ENCODE measurements at places on chromosomes 12 and 14.

DNA sequence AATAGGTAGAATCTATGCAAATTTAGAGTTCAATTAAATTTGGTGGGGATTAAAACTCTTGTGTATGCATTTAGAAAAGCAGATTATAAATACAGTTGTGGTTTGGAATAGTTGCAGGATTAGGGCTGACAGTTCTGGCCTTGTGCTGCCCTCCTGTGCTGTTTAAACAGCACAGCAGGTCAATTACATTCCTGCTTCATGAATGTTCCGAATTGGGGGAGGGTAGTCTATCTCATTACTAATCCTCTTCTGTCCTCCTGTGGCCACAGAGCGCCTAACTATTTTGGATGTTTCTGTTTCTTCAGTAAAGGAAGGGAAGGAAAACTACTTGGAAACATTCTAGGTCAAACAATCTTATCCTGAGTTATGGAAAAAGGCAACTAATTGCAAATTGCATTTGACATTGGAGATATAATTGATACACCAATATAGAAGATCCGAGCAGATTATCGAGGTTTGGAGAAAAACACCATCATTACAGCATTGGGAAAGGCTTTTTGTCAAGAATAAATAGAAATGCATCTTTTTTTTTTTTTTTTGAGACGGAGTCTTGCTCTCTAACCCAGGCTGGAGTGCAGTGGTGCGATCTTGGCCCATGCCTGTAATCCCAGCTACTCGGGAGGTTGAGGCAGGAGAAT, 8.7 kb upstream of the GPR19 start:
- DNase-seq: no peak

- DNase-seq: no peak
Measured at GRCh38 chr14:87888136-87888999, 104.6 kb downstream of the GALC start.

DNA sequence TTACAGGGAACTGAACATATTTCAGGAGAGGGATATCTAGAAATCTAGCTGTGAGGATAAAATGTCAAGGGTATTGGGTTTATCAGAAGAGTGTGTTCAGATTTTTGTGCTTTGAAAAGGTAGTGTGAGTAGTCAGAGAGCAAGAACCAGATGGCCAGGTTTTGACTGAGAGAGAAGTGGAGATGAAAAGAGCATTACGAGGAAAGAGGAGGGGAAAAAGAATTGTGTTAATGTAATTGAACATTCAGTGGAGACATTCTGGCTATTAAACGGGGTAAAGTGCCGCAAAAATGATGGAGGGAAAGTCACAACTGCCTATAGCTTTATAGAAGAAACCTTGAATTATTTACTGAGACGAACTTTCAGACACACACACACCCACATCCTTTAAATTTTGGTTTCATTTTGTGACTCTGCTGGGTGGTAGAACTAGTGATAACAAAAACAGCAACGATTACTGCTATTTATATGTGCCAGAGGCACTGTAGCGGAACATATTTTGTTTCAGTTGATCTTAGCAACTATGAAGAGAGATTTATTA, 213.6 kb downstream of the ERC1 start:
- DNase-seq: no peak

DNA sequence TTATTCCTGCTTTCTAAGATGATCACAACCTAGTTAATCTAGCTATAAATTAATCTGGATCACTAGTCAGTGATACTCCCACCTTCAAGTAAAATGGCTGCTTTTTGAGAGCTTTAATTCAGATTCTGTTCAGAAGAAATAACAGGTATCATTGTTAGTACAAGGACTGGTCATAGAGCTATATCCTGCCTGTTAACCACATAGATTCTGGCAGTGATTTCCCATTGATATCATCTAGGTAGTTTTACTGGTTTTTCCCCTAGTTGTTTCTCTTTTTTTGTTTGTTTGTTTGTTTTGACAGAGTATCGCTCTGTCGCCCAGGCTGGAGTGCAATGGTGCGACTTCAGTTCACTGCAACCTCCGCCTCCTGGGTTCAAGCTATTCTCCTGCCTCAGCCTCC, 39.0 kb upstream of the HIF1A start:
- DNase-seq: no peak

DNA sequence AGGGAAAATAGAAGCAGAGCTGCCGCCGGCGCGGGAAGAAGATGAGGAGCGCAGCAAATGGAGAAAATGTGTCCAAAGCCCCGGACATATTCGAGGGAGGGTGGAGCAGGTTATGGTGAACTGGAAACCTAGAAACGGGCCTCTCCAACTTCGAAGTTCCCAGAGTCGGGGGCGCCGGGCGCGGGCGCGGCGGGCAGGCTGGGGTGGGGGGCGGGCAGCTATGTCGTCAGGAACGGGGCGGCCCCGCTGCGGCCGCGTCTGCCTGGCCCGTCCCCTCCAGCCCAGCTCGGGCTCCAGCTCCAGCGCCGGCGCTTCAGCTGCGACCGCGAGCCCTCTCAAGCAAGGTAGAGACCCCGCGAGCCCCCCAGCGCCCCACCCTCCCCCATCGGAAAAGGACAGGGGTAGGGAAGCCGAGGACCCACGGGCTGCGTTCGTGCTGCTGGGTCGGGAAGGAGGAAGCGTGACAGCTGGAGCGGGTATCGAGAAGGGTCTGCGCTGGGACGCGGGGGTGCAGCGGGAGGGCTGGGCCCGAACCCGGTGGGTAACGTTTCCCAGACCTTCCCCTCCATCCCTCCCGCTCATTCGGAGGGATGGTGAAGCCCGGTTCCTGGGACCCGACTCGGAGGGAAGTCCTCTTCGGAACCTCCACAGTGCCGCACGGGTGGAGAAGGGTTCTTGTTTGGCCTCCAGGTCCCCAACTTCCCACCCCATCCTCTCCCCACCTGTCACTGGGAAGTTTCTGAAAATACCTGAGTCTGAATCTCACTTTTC, 1.0 kb downstream of the DGKA start:
- peak; percentile 38 for DNase-seq

GRCh38 chr12:4809013-4809448, 88.8 kb downstream of the GALNT8 start:
- no peak for DNase-seq

DNA sequence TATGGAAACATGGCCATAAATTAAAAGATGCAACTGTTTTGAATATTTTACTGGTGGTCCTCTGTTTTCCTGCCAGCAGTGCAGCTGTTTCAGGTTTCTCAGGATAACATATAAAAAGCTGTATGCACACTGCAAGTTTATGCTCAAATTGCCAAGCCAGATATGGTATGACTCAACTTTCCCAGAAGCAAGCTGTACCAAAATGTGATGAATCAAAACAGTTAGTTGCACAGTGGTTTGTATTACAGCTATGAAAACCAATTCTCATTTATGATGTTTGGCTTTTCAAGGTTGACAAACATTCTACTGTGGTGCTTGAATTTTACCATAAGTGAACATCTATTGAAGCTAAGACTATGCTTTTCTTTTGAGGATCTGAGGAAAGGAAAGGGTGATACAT, 15.5 kb downstream of the TRMT5 start:
- DNase-seq: no peak

GRCh38 chr12:65561798-65562382, 262.4 kb upstream of the HMGA2 start:
- DNase-seq: no peak

DNA sequence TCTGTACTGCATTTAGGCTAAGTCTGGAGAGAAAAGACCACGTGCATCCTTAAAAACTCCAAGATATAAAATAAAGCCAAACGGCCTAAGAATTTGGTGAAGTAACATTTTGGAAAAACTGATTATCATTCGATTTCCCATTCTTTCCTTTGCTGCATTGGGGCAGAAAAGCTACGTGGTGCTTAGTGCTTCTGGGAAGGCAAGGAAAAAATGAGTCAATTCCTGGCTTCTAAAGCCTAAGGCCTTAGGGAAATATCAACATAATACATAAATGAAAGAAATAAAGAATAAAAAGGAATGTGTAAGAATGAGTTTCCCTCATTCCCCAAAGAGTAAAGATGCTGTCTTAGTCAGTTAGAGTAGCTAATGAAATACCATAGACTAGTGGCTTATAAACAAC, 520.5 kb downstream of the GLT1D1 start:
- DNase-seq: no peak

- no peak for DNase-seq
Measured at GRCh38 chr12:55428331-55429243, 2.5 kb downstream of the OR6C76 start.

GRCh38 chr12:10600988-10601387, 12.4 kb downstream of the MAGOHB start:
- no peak for DNase-seq

- DNase-seq: no peak
Measured at GRCh38 chr12:115046805-115047204, 362.8 kb upstream of the TBX3 start.

DNA sequence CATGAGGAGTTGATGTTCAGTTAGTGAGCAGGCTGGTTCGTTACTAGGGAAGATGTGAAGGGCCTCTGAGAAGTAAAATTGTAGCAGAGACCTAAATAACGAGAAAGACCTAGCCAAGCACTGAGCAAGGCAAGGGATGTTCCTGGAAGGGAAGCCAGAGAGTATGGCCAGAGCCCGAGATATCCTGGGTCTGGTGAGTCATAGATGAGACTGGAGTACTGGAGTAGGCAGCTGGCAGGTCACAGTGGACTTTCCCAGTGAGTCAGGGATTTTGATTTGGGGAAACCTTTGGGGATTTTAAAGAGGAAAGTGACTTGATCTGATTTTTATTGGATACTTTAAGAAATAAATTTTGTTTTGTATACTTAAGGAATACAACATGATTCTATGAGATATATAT, 369.0 kb downstream of the DIO2 start:
- no peak for DNase-seq

DNA sequence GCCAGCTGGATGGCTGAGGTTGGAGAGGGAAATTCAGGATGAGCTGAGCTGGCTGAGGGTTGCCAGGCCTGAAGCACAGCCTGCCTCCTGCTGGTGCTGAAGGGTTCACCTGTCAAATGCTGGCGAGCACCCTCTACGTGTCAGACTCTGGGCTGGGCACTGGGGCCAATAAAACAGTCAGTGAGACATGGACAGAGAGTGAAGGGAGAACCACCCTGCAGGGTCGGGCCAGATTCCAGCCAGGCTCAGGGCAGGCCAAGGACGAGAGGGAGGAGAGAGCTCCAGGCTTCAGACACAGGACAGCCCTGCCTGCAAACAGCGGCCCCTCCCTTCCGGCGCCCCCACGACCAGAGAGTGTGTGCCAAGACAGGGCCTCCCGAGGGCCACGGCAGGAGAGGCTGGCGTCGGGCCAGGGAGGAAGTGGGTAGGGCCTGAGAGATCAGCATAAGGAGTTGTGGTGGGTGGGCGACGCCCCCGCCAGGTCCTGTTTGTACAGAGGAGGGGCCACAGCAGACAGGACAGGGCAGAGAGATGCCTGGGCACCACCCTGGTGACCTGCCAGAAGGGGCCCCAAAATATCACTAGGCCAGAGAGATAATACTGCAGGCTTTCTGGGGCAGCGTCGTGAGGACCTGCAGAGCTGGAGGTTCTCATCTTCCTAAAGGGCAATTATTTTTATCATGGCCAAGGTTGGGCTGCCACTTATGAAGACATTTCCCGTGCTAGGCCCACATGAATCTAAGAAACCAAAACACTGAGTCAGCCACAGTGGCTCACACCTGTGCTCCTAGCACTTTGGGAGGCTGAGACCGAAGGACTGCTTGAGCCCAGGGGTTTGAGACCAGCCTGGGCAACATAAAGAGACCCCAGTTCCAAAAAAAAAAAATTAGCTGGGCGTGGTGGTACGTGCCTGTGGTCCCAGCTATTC, 73.1 kb upstream of the GPR68 start:
- peak; percentile 92 for DNase-seq

DNA sequence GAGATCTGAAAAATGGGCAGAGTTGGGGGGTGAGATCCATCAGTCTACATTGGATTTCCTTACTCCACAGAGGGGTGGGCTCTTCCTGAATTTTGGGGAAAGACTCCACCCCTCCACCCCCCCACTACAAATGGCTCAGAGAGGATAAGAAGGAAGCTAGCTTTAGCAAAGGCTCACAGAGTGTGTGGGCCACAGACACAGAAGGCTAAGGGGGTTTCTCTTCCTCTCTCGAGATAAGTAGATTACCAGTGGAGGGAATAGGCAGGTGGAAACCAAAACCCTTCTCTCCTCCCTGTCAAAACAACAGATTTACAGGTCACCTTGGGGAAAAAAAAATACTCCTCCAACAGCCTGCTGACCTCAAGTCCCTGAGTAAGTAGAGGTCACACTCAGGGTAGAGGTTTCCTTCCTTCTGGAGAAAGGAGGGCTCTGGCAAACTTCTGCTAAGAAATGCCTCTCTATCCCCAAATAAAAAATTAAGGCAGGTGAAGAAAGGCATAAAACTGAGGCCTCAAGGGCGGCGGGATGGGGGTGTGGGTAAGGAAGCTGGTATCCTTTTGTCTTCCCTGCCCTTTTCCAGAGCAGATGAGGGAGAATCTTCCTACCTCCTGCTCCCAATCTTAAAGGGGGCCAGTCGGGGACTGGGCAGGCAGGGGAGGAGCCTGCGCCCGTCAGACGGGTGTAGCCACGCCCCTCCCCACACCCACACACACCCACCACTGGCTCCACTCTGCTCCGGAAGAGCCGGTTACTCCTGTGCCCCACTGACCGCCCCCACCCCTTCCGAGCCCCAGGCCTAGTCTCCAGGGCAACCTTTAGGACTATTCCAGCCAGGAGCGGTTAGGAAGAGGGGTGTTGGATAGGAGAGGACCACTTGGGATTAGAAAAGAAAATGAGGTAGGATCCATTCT, 1.9 kb upstream of the BAZ2A start:
- DNase-seq: peak; percentile 52

DNA sequence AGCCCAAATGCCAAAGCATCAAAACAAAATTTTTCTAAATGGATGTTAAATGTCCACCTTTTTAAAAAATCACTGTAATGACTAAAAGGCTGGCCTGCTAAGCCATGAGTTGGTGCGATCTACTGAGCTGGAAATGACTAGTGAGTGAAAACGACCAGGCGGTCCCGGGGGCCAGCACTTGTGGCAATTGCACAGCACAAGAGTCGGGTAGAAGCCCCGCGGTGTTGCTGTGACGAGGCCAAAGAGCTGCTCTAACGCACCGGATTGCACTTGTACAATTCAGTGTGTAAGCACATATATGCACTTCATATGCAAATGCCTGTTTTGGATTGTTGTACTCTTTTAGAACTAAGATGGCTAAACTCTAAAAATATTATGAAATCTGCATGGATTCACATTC, 64.1 kb upstream of the DYNC1H1 start:
- no peak for DNase-seq

DNA sequence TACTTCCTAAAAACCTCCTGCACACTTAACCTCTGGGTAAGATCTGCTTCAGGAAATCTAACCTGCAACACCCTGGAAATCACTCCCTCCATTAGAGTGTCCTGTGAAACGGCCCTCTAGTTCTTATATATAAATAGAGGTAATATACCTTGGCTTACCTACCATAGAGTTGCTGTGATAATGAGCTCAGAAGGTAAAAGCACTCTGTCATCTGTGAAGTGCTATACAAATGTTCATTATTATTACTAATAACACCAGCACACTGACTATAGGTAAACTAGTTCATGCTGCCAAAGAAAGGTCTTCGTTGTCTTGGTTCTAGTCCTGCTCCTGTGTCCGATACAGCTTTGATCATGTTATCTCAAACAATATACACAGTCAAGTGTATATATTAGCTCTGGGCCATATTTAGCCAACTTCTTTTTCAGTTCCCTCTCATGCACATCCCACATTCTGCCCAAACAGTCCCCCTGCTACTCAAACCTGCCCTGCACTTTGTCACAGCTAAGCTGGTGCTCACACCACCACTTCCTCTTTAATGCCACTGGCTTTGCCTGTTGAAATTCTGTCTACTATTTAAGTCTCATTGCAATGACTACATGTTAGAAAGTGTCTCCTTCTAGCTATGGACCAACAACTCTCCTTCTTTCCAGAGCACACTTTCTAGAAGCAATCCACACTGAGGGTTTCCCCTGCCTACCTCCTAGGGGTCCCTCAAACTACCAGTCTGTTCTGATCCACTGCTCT, 5.1 kb downstream of the E2F7 start:
- DNase-seq: no peak

- no peak for DNase-seq
Measured at GRCh38 chr12:84290168-84290567, 622.4 kb downstream of the SLC6A15 start.

All from activated gamma-delta T cell treated with Interleukin-2 at 50 U/mL for 16 hours (primary cell).